ENCODE measurements at places on chromosomes 16 and 17.

DNA sequence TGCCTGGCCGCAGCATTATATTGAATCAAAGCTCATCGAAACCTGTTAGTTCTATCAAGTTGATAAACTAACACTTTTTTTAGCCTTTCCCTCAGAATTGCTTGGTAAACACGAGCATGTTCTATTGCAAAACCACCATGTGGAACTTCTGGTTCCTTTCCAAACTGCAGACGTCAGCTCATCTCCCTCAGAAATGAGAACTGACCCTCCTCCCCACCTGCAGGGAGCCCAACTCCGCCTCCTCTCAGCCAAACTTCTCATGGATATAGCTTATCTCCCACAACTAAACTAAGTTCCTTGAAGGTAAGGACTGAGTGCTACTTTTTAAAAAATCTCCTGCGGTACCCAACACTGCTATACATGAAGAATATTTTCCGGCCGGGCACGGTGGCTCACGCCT lies 6.7 kb downstream of the SHMT1 start:
- DNase-seq: no peak

GRCh38 chr17:63153488-63153887 lies 187.5 kb downstream of the TANC2 start:
- no peak for DNase-seq

GRCh38 chr17:58605470-58605869 lies 86.4 kb downstream of the TEX14 start:
- no peak for DNase-seq

DNA sequence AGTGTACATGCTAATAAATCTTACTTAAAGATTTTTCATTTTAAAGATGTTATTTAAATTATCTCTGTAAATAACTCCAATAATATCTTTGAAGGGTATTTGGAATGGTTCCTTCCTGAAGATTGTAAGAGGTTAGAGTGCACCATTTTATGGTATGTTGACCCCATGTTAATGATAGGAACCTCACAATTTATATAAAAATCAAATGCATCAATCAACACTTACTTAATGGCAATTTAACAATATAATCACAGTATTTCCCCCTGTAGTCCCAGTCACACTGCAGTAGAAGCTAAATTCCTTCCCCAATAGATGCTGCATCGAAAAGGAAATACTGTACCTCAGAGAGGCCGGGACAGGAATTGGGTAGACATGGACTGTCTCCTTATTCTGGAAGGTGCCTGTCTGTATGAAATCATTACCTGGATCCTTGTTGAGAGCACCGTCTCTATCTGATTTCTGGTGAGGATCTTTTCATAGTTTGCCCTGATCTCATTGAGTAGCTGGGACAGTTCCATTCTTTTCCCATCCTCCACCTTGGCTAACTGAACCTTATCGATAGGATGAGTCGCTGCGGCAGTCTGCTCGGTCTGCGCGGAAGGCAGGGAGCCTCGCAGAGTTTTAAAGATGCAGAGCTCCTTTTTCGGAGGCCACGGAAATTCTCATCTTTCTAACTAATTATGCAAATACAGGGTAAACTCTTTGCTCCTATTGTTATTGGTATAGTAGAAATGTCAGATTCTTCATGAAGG lies at the start of gene KRT222:
KRT222 (minus strand) TSS at position 596 of the 752 bp plus-strand sequence; CDS start at position 518, 78 bp downstream.
- peak; percentile 52 for DNase-seq
